ENCODE measurements at places on chromosomes 3 and 15. TPM values are rescaled to one million over a fixed set of nuclear protein-coding genes. Genes with fewer than 3 reads are reported as not detected.

The PLCL2 gene
- total RNA-seq, result 1.7 TPM

The DAZL gene
- total RNA-seq, result not detected

The LOXL1 gene
- 8.1 TPM for total RNA-seq

The GHSR gene
- not detected for total RNA-seq

The MEX3B gene
- total RNA-seq, result 1.3 TPM

The CFAP100 gene
- total RNA-seq, result not detected
